Tibial nerve (tissue), 4 donors: ENCODE measurements at places on chromosomes 5 and 9. TPM values are rescaled to one million over a fixed set of nuclear protein-coding genes. Genes with fewer than 3 reads are reported as not detected.

Gene FBP2
- total RNA-seq, result not detected

- no peak for DNase-seq
Measured at GRCh38 chr5:175734016-175734415, 76.1 kb downstream of the HRH2 start.

- no peak for DNase-seq
Measured at GRCh38 chr5:112735702-112736101, 2.0 kb upstream of the APC start.

- DNase-seq, result no peak
Measured at GRCh38 chr5:115683081-115683480, 57.2 kb upstream of the TMED7 start.

DNA sequence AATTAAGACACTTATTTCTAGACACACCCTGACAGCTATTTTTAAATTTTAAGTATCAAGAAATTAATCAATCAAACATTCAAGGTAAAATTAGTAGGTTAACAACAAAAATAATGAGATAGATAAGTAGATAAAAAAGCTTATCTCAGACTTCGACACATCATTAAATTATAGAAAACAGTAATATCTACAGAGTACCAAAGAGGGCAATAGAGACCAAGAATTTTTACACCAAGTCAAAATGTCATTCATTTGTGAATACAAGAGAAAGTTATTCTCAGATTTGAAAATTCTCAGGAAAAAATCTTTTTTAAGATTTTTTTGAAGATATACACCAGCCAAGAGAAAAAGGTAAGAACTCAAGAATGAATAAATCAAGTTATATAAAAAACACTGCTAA lies 445.6 kb downstream of the ACTL7B start:
- DNase-seq, result no peak

Gene SLC27A6
- total RNA-seq, result 29.2 TPM

DNA sequence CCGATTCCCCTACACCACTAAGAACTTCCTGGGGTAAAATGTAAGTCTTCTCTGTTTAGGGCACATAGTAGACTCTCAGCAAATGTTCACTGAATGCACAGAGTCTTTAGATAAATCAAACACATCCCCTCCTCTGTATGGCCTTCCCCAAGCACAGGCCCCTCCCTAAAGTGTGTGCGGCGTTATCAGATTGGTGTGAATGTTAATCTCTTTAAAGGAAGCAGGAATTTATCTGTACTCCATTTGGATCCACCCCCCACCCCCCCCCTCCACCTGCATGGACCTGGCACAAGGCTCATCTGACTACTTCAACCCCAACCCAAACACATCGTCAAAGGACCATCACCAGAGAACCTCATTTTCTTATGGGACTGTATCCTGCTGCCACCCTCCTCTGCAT lies 6.3 kb downstream of the PCDH1 start:
- DNase-seq, result no peak

DNA sequence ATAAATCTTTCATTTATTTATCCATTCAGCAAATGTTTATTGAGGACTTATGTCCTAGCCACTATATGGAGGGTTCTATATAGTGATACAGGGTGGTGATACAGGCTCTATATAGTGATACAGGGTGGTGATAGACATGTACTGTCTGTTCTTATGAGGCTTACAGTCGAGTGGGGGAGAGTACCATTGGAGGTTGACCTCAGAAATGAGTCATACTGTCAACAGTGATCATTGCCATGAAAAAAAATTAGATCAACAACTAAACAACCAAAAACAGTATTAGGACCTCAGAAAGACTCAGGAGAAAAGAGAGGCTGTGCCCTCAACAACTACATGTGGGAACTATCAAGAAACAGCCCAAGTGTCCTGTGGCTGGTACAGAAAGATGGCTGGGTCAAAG lies 22.0 kb downstream of the PAPPA start:
- no peak for DNase-seq

Gene GRXCR2
- not detected for total RNA-seq

- no peak for DNase-seq
Measured at GRCh38 chr5:178249191-178249989, 16.8 kb upstream of the PHYKPL start.

DNA sequence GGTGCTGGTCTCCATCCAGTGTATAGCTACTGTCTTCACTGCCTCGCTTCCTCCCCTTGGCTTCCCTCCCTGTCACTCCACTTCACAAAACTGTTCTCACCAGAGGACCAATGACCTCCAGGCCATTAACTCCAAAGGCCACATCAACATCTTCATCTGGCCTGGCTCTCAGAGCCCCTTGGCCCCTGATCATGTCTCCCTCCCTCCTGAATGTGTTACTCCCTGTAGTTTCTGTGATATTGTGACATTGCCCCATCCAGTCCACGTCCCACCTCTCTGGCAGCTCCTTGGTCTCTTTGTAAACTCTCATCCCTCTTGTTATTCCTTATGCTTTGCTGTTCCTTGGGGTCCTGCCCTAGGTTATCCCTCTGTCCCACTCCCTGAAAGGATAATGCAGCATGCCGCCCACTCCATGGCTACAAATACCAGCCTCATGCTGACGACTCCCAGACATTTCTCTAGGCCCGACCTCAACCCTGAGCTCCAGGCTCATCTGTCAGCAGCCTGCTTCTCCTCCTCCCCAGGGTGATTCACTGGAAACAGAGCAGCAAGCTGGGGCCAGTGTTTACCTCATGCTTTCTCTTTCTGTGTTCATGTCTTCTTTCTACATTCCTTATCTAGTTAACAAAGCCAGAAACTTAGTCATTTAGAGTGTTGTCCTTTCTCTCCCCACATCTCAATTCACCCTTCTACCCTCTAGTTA lies 312.2 kb downstream of the SPOCK1 start:
- peak; percentile 20 for DNase-seq

DNA sequence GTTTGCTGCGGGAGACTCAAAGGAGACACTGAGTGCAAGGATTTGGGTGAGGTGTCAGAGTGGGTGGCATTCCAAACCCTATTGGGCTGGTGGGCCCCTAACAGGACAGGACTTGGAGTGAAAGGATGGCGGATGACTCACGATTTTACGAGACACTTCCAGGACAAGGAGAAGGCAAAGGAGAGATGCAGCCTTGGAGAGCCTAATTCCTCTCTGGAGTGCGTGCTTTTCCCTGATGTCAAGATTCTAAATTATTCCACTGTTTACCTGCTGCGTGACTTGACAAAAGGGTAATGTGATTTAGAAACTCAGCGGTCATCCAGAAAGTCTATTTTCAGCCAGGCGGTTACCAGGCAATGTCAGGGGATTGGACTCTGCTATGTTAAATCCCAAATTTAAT lies 41.6 kb upstream of the CD180 start:
- DNase-seq, result no peak

- DNase-seq, result no peak
Measured at GRCh38 chr5:157594675-157595459, 19.3 kb upstream of the ADAM19 start.

Gene SIT1
- total RNA-seq, result not detected

- no peak for DNase-seq
Measured at GRCh38 chr9:97521576-97522333, 20.3 kb downstream of the TMOD1 start.

DNA sequence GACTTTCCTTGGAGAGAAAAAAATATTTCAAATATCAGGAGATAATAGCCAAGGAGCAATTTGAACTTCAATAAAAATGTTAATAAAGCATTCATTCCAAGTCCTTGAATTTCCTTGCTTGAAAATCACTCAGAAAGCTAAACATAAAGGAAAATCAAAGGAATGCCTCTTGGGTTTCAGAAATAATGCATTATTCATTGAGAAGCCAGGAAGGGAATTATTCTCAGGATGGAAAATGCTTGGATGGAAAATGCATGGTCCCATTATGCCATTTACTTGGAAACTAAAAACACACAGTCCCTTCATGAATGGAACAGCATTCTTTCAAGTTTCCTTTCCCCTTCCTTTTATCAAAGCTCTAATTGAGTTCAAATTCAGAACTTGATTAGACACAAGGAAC lies 160.9 kb downstream of the LPAR1 start:
- no peak for DNase-seq

DNA sequence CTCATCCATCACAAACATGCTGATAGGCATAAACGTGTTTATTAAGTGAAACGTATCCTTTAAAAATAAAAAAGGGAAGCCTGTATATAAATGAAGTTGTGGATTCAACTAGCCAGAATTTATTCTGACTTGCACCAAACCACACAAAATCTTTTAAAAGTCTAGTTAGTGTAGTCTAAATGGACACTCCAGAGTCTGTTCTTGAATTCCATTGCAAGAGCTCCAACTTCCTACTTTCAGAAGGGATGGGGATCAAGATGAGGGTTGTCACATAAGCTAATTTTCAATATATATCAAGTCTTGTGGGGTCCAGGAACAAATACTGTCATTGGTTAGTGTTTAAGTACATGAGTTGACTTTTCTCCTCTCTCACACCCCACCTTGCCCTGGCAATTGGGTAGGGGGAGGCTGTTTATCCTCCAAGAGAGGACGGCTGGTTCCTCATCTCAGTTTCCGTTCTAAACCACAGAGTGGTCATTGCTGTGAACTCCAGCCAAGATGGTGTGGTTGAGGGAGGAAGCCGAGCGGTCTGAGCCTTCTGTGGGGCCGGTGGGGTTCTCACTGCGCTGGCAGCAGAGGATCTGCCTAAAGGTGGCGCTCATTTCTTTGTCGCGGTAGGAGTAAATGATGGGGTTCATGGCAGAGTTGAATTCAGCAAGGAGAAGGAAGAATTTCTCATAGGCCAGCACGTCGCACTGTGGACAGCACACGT lies 163.2 kb downstream of the LPAR1 start:
- peak; percentile 49 for DNase-seq

GRCh38 chr9:114606068-114606467 lies 5.0 kb upstream of the TMEM268 start:
- no peak for DNase-seq

DNA sequence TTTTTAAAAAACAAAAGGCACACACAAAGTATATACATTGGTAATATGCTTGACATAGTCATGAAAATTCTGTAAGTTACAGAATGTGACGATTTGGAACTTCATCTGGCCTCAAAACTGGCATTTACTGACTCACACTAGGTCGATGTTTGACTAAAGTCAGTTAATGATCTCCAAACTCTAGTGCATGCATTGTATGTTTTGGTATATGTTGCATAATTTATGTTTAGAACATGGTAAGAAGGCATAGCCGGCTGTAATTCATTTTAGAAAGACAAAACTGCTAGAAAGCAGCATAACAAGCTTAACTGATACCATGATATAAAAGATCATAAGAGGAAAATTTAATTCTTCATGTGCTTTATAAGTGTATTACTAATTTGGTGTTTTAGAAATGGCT lies 58.6 kb upstream of the RICTOR start:
- no peak for DNase-seq

- peak; percentile 25 for DNase-seq
Measured at GRCh38 chr9:114611516-114612271, 603 bp downstream of the TMEM268 start.

DNA sequence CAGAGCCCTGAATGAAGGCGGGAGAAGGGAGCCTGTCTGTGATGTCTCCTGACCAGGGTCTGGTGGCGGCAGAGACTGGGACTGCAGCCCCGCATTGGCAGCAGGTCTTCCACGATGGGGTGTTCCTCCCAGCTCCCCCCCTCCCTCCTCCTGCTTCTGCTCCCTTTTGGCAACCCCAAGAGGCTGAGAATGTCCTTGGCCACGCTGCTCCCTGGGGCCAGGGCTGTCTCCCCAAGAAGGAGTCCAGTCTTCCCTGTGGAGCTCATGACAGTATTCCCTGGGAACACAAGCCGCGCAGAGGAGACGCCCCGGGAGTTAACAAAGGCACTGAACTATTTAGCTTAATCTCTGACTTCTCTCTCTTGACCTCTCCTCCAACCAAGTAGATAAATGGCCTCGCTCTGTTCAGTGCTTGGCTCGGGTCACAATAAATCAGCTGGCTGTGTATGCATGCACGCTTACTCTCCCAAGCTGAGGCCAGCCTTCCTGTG lies 84.0 kb upstream of the NEURL1B start:
- DNase-seq, result no peak

Gene BNC2
- total RNA-seq, result 88.4 TPM

DNA sequence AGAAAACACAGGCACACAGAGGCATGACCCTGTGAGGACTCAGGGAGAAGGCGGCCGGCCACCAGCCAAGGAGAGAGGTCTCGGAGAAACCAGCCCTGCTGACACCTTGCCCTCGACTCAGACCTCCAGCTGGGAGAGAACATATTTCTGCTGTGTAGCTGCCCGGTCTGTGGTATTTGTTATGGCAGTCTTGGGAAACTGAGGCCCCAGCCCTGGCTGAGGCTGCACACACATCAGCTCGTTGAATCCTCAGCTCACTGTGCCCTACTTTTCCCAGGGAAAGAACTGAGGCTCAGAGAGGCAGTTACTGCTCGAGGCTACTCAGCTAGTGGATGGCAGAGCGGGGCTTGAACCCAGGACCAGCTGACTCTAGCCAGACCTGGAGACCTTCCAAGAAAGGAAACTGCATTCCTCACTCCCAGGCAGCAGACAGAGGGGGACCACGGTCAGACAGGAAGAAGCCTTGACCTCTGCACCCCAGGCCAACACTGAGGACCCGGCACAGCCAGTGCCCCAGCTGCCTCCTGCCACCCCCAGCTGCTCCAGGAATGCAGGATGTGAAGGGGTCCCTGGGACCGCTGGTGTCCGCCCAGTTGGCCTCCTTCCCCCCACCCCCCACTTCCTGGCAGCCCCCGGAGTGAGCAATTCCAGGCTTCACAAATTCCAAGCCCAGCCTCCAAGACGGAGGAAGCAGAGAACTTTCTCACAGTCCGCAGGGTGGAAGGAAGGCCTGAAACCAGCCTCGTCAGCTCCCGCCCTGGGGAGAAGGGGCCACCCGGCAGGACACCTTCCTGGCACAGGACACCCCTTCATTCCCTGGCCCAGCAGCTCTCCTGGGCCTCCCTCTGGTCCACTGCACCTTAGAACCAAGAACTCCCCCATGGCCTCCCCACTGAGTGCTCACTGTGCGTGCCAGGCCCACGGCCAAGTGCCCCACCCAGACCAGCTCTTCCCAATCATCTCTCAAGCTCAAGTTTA lies 69.9 kb downstream of the LRSAM1 start:
- DNase-seq, result no peak

GRCh38 chr5:80884929-80885328 lies 75.2 kb upstream of the RASGRF2 start:
- no peak for DNase-seq
